ENCODE measurements at places on chromosomes 2 and 18.
A peak's percentile ranks its signal among the peaks of the same experiment; 100 is the strongest.

DNA sequence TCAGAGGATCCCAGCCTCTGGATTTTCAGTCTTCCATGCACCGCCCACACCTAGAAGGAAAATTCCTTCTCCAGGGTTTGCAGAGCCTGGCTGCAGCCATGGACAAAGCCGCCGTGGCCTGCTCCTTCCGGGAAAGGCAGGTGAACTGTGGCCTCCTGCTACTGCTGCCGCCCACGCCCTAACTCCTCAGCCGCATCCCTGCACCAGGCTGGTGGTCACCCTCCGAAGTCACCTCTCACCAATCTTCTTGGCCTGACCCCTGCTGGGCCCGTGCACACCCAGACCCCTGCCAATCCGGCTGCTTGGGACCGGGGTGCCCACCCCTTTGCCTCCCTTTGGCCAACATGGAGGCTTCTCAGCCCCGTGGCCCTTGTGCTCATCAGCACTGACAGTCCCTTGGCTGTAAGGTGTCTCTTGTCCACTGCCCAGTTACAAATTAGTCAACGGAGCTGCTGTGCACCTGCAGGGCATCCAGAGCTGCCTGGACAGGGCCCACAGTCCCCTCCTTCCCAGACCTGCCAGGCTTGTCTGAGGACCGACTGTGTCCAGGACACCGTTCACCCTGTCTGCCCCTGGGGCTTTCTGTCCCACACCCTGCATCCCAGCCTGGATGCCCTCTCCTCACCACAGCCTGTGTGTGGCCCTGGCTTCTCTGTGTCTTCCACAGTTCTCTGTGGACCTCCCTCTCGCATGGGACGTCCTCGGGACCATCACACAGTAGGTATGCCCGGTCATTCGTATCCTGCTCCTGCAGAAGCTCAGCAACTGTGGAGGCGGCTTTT, 130.1 kb upstream of the TPO start:
- no peak for DNase-seq

DNA sequence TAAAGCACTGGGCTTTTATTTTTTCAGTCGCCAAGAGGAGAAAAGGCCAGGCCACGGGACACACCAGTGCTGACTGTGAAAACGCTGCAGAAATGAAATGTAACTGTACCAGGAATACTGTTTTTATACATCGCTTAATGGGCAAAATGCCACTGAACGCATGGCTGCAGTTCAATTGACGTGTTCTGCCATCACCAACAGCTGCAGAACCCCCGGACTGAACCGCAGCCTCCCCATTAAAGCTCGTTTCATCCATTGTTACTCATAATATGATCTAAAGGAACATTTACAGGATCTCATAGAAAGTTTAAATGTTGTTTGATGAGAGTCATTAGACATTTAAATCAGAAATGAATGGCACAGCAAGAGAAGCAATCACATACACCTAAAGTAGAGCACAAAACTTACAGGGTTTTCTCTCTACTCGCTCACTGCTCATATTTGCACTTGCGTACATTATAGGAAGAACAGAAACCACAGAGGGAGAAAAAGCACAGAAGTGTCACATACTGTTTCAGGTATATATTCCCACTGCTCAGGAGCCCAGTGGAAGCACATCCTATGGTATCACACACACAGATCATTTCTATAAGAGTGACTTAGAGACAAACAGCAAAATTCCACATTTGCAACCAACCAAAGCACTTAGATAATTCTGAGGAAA, 35.3 kb downstream of the TCF4 start:
- no peak for DNase-seq

DNA sequence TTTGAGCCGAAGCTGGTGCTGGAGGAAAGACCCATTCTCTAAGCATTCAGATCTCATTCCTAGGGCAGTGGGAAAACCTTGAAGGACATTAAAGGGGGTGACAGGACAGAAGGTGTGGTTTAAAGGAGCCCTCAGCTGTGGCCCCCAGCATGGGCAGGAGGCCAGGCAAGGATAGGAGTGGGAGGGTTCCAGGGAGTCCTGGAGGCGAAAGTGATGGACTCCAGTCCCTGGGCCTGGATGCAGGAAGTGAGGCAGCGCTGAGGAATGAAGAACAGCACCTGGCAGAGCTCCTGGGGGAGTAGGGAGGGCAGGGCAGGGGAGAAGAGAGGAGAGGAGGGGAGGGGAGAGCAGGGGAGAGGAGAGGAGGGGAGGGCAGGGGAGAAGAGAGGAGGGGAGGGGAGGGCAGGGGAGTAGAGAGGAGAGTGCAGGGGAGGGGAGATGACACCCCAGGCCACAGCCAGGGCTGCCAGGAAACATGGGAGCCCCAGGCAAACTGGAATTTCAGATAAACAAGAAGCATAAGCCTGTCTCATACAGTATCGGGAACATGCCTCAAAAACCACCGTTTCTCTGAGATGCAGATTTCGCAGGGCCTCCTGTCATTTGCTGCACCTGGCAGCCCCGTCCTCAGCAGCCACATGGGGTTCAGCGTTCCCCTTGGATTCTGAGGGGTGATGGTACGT, 5.7 kb downstream of the RAMP1 start:
- no peak for DNase-seq

DNA sequence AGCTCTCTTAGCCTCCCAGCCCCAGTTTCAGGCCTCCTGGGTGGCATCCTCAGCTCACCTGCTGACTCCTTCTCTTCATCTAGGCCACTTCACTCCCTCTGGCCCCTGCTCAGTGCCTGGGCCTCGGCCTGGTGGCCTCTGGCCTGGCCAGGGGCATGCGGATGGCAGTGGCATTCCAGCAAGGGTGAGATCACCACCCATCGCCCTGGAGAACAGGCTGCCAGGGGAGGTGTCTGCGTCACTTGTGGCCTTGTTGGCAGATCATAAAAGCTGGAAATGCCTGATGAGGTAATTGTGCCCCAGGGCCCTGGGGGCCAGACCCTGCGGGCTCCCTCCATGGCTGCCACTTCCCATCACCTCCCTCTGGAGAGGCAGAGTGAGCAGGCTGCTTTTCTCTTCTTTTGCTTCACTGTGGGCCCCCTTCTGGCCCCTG, 72.5 kb upstream of the SMAD2 start:
- no peak for DNase-seq

- DNase-seq, result no peak
Observed at GRCh38 chr18:74116633-74117554, 30.7 kb downstream of the FBXO15 start.

DNA sequence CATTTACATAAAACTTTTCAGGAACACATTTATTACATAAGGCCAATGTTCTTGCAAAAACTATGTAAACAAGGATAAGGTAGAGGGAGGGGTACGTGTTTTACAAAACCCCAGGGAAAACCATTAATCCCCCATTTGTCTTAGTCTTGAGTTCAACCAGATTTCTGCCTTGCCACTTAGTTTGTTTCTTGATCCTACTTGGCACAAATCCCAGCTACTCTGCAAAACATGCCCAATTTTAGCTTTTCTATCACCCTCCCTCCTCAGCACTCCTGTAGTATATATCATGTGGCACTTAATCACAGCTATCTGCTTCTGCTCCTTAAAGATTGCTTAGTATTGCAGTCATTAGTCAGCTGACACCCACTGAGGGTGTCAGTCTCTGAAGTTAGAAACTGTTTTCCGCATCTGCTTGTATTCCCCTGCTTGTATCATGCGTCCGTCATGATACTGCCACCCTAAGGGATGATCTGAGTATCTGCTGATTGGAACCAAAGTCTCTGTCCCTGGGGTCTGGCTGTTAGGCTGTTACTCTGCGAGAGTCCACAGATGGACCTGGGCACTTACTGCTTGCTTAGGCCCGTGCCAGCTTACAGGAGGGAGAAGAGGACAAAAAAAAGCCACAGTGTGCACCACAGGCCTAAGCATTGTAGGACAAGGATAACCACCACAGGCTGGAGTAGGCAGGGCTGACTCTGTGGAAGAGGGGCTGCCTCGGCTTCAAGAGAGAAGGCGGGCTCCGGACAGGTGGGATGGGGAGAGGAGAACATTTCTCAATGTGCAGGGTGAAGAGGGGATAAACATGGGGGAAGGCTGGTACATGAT, 82.2 kb downstream of the EPAS1 start:
- DNase-seq, result no peak

GRCh38 chr2:161754379-161754778, 130.2 kb downstream of the SLC4A10 start:
- DNase-seq, result no peak

DNA sequence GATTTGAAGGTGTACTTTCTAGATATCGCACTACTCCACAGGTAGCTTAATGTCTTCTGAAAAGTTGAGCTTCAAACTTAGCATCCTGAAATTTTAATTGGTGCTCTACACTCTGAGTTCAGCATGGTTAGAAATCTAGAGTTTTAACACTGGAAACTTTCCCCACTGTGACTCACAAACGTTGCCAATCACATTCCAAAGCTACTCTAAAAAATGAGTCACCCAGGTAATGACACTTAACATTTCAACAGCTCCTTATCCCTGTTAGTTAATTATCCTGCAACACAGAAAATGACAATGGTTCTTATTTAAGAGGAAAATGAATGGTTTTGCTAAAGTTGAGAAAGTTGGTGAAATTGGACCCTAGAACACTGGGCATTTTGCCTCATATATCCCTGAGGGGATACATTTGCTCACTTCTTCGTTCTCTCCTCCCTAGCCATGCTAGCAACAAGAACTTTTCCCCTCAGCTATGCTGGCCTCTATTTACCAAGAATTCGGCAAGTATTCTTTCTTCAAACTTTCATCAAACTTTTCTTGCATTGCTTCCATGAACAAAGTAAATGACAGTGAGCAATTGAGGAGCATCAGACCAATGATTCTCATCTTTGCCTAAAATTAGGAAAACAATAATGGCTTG, 1024.1 kb upstream of the KLHL29 start:
- no peak for DNase-seq

GRCh38 chr18:39500306-39500705, 1934.7 kb upstream of the CELF4 start:
- DNase-seq, result no peak

DNA sequence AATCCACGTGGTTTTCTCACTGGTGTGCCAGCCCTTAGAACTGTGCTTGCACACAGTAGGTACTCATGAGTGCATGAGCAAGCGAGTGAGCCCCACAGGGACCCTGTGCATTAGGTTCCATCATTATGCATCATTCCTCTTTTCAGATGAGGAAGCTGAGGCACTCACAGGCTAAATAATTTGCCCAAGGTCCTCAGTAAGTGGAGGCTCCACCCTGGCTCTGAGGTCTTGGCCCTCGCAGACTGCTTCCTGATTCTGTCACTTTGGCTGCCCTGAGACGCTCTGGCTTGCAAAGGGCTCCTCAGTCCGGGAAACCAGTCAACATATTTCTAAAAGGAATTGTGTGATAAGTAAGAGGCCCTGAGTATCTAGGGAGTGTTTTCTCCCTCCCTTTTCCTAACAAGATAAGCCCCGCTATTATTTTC, 71.7 kb downstream of the IL1R2 start:
- DNase-seq, result no peak

DNA sequence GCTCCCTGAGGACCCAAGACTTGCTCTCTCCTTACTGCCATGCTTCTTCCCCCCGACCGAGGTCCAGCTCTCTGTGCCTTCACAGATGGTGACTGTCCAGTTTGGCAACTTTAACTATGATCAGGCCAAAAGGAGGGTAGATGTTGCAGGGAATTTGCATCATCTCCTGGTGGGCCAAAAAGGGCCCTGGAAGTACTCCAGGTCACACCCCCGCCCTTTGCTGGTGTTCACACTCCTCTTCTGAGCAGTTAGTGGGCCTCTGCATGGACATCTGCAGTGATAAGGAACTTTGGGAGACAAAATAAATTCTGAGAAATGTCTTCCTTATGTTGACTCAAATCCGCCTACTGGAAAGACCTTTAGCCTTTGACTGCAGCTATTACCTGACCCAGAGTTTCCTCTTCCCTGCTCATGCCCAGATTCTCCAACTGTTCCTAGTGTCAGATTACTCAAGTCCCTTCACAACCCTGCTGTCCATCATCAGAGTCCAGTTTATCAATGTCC, 234.4 kb downstream of the LOXHD1 start:
- no peak for DNase-seq

DNA sequence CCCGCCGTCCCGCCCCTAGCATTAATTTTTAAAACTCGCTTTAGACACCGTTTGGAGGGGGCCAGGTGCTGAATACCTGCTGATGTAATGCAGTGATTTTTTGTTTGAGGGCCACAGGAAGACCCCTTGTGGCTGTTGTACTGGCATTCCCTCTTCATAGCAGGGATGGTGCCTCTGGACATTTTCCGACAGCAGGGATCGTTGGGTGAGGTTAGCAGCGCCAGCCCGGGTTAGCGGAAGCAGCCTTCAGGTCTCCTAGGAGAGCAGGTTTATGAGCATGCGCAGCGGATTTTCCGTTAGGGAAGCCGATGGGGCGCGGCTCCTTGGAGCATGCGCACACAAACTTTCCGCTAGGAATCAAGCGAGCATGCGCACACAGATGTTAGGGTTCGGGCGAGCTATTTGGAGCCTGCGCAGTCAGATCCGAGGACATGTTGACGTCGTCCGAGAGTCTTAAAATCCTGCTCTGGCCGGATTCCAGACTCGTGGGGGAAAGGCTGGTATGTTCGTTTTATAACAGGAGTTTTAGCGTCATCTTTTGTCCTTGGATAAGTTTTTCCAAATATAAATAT, 17.2 kb upstream of the C2orf74 start:
- DNase-seq, result peak; percentile 72

GRCh38 chr18:23291456-23292205, 156.3 kb downstream of the CABLES1 start:
- no peak for DNase-seq

- DNase-seq, result no peak
Observed at GRCh38 chr2:38632980-38633379, 30.3 kb upstream of the HNRNPLL start.

DNA sequence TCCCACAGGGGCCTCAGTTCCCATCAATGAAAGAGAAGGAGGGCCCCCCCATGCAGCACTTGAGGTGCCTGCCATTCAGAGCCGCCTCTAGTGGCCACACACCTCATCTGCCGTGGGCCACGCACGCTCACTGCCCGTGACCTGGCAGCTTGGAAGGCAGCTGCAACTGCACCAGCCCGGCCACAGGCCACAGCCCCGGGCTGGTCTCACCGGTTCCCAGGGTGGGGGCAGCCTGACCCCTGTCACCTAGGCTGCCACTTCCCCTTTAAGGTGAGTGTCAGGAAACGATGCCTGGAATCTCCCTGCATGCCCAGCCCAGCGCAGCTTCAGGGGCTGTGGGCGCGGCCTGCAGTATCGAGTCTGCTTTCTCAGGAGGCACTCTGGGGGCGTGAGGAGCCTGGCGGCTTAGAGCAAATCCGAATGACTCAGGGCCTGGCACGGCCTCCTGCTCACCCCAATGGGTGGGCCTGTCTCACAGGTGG, 2.6 kb downstream of the MAB21L4 start:
- DNase-seq, result no peak

GRCh38 chr2:70658476-70658875, 104.8 kb upstream of the TGFA start:
- no peak for DNase-seq

GRCh38 chr2:29628108-29628745, 293.2 kb downstream of the ALK start:
- DNase-seq, result no peak

GRCh38 chr18:36872329-36872728, 43.4 kb downstream of the KIAA1328 start:
- DNase-seq, result no peak

DNA sequence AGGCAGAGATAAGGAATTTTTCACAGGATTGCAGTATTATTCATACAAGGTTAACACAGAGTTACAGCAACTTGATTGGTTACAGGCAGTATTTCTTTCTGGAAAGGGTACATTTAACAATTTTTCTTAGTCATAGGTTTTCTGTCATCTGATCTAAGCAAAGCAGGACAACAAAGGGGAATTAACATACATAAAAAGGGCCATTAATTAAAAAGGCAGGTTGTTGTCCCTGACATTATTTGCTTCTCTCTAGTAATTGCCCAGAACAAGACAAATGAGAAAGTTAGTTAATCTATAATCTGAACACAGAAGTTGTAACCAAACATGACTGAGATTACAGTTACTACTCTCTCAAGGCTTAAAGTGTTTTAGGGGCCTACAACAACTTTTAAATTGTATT, 291.4 kb upstream of the LRRTM4 start:
- DNase-seq, result no peak

All from activated naive CD4-positive, alpha-beta T cell (primary cell).